ENCODE measurements at places on chromosomes 13 and 19.

DNA sequence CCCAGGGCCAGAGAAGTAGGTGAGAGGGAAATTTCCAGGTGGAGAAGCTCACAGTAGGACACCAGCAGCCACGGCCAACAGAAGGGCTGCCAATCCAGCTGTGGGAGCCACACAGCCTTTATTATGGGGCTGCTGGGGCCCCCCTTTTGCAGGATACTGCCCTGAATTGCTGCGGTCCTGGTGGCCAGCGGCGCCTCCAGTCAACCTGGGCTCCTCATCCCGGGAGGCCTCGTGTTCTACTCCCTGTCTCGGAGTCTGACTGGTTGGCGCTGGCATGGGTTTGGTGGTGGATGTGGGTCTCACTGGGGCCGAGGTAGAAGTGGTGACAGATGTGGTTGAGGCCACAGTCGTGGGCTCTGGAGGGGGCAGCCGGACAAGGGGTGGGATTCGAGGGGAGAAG lies 4.1 kb downstream of the LYPD3 start:
- no peak for DNase-seq

GRCh38 chr19:35161434-35161743 lies 6.9 kb downstream of the FXYD5 start:
- no peak for DNase-seq

DNA sequence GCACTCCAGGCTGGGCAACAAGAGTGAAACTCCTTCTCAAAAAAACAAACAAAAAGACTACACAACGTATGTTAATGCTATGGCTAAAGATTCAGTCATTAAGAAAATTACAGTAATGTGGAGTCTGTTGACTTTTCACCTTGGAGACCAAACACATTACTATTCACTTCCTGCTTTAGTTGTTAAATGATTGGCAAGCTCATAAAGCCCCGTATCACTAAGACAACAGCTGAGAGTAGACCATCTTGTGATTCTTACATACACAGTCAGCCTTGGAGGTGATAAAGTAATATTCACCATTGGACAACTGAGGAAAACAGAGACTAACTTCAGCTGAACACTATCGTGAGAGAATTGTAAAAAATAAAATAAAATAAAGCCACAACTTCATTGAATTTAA lies 86.5 kb downstream of the KCTD12 start:
- no peak for DNase-seq

DNA sequence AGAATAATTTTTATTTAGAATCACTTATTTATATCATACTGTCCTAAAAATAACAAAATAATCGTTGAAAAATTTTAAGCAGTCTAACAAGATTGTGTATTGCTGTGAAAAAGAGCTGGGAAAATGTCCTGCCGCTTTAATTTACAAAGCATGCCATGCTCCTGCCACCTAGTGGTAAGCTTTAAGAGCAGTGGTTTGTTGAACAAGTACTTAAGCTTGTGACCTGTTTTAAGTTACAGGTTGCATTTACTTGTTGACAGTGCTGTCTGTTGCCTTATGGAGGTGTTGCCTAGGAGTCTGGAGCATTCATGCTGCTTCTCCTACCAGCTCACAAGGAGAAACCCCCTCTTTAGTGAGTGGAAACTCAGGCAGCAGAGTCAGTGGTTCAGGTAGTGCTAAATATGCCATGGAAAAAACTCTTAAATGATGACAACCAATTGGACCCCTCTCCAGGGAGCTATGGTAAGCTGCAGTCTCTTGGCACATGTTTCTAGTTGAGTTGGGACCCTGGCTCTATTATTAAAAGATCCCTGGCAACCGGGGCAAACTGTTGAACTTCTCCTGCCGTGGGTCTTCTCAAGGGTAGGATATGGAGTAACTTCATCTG lies 68.4 kb downstream of the SPATA13 start:
- DNase-seq: no peak

GRCh38 chr13:111187960-111188541 lies 72.9 kb downstream of the ARHGEF7 start:
- DNase-seq: no peak

GRCh38 chr13:80437231-80437630 lies 96.3 kb upstream of the SPRY2 start:
- no peak for DNase-seq

DNA sequence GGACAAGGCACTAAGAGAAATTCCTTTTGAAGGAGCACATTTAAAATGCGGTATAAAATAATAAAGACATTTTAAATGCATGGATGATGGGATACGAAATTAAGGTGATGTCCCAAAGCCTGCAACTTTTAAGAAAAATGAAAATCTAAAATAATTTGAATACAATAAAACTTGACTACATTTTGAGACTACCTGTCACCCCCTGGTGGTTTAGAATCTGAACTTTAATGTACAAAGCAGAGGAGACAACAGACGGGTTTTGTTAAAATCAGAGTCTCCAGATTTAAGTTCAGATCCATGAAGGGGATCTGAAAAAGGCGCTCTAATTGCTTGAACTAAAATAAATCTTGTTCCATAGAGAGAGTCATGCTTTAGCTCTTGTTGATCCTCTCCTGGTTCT lies 1129.3 kb upstream of the PCDH20 start:
- DNase-seq: no peak

GRCh38 chr13:75636436-75637180 lies 478 bp downstream of the LMO7 start:
- DNase-seq: no peak
